ENCODE measurements at places on chromosomes 1 and 21.

- DNase-seq, result no peak
Measured at GRCh38 chr1:23433122-23433521, 8.6 kb upstream of the TCEA3 start.

GRCh38 chr1:59265622-59266021, 31.3 kb upstream of the FGGY start:
- DNase-seq, result no peak

GRCh38 chr1:193216920-193217319, 30.5 kb upstream of the B3GALT2 start:
- no peak for DNase-seq

DNA sequence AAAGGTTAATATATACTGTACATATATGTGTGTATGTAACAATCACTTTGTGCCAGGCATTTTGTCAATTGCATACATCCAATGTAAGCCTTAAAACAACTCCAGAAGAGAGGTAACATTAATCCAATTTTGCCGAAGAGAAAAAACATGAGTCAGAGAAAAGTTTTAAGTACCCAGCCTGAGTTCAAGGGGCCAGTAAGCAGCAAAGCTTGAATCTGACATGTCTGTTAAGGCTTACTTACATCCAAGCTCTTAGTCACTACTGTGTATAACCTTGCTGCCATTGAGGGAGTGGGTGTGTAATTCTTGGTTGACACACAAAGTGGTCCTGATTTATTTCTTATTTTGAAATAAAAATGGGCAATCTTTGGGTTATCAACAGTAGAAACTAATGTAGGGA, 360.4 kb upstream of the LYPLAL1 start:
- no peak for DNase-seq

DNA sequence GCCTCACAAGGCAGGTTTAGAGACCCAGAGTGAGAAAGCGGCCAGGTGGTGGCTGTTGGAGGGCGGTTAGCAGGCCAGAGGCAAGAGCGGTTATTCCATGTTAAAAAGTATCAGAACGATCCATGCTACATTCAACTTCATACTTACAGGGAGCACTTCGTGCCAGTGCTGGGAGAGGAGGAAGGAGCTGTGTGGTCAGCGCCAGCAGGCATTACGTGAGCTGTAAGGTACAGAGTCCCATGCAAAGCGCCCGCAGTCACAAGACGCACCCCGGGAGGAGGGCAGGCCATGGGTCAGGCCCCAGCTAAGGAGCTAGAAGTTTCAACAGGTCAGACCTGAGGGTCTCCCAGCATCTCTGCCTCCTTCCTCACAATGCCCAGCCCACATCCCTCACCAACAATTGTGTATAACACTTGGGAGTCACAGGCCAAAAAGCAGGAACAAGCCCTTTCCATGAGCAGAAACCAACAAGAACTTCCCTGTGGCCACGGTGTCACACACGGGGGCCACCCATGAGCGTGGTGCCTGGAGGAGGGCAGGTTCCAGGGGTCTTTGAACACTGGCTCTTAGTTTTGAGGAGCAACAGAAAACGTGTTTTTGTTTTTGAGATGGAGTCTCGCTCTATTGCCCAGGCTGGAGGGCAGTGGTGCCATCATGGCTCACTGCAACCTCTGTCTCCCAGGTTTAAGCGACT, 21.8 kb upstream of the GPR153 start:
- DNase-seq, result no peak

- DNase-seq, result no peak
Measured at GRCh38 chr1:117363571-117364048, 3.6 kb upstream of the MAN1A2 start.

Data from AG08395 (cell line).